ENCODE measurements at places on chromosomes 1 and 21.

DNA sequence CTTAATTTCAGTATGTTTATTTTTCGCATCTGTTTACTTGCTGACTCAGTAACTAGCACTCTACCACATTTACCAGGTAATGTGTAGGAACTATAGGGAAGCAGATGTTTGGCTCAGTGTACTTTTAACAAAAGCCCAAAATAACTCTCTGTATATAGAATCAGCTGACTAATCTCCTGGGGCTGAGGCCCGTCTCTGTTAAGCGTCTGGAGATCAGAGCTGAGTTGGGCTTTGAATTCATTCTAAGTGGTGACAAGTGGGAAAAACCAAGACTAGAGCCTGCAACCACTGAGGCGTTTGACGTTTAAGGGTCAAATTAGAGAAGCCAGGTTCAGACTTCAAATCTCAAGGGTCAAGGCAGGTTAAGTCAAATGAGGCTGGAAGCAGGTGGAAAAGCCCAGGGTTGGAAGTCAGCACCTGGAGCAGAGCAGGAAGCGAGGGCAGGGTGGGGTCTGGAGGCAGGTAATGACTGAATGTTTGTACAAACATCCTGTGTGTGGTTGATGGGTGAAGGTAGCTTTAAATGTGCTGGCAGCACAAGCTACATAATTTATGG lies 56.8 kb upstream of the LYST start:
- DNase-seq: no peak

DNA sequence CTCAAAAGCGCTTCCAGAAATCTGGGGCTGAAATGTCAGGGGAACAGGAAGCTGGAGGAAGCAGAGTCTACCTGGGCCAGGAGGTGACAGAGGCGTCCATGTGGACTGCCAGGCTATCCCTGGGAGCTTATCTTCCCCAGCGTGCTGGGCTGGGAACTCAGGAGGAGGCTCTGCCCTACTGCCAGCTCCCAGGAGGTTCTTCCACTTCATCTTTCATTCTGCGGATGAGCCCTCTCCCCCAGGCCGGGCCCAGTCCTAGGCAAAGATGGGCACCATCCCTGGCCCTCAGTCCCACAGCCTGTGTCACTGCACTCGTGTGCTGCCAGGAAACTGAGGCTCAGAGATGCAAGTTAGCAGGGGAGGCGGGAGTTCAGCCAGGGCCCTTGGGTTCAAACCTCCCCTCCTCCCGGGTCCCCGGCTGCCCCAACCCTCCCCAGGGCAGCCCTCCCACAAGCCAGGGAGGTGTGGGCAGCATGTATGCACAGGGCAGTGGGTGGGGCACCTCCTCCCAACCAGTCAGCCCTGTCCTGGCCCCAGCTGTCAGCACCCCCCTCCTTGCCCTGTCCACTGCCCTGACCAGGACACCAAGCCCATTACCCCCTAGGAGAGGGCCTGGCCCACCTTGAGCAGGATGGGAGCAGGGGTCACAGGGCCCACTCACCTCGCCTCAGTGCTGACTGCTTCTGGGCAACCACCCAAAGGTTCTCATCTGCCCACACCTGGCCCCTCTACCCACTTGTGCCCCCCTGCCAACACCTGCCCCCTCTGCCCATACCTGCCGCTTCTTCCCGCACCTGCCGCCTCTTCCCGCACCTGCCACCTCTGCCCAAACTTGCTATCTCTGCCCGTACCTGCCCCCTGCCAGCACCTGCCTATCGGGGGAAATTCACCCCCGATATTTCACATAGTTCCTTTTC lies 226.0 kb downstream of the NPHP4 start:
- no peak for DNase-seq

DNA sequence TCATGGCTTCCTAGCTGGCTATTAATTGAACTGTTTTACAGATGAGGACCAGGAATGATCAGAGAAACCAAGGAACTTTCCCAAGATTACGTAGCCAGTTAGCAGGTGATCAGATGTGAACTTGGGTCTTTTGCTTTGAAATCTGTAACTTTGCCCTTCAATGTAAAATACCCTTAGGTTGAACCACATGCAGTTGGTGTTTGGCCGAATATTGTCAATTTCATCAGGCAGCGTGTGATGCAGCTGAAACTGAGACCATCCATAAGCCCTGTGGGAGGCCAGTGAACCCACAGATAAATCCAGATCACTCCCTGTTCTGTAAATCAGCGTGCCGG lies 150.8 kb downstream of the ETS2 start:
- no peak for DNase-seq

DNA sequence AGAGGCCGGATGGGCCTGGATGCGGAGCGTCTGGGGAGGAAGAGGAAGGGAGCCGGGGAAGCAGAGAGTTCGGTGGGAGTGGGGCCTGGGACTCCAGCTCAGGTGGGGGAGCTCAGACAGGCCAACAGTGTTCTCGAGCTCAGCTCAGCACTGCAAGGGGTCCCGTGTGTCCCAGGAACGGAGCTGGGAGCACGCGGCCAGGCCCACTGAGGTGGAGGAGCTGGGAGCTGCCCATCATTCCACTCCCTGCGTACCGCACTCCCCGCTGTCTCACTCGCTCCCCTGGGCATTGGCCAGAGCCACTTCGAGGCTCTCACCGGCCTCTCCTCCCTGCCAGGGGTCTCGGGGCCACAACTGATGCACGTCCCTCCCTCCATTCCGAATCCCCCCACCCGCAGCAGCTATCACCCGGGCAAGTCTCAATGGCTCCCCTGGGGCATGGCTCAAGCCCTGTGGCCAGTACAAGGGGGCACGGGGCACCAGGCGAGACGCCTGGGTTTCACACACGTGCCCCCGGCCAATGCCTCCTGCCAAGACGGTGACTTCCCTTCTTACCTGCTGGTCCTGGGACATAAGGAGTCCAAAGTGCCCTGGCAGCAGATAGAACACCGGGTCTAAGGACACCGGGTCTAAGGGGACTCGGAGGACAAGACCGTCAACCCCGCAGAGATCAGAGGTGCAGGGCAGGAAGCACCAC lies 30.3 kb upstream of the COL6A2 start:
- DNase-seq: no peak

DNA sequence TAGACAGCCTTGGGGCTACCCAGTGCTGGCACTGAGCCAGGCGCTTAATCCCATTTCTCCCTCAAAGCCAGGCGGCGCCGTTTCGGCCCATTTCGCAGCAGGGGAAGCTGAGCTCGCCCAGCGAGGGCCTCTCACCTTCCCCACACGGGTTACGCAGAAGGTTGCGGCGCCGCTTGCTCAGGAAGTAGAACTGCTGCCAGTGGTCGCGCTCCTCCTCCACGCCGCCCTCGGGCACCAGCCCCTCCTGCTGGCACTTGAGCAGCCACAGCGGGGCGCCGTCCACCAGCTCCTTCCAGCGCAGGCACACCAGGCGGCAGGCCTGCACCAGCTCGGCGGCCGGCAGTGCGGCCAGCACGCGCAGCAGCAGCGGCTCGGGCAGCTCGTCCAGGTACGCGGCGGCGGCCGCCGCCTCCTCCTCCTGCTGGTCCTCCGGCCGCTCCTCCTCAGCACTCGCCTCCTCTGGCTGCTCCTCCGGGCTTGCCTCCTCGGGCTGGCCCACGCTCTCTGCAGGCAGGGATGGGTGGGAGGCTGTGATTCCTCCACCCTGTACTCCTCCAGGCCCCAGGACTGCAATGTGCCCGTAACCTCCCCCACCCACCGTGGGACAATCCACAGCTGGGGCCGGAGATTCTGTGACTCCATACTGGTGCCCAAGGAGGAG lies 3.8 kb downstream of the FBXO2 start:
- peak; percentile 80 for DNase-seq

DNA sequence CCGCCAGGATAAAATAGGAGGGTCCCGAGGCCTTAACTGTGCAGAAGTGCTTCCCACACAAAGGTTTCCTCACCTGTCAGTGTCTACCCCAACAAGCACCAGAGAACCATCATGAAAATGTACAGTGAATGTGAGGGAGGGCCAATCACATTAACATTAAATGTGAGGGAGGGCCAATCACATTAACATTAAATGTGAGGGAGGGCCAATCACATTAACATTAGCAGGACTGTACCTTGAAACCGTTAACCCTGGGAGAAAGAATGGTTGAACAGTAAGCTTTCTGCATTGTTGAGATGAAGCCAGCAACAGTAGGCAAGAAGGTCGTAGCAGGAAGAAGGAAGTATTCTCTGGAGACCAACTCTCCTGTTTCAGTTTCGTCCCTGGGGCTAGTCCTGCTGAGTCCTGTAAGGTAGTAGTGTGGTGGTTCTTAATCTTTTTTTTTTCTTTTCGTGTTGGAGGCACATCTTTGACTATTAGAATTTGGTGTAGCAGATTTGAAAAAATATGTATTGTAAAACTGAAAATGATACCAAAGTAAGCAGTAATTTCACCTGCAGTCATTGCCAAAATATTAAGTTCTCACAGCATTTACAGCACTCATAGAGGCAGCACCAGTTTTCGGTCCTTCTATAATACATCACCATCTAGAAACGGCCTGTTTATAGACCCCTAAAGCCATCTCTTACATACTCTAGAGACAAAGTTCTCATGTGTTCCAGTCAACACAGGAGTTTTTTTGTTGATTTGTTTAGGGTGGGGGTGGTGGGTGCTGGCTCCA lies 98.6 kb upstream of the PPP2R5A start:
- no peak for DNase-seq

DNA sequence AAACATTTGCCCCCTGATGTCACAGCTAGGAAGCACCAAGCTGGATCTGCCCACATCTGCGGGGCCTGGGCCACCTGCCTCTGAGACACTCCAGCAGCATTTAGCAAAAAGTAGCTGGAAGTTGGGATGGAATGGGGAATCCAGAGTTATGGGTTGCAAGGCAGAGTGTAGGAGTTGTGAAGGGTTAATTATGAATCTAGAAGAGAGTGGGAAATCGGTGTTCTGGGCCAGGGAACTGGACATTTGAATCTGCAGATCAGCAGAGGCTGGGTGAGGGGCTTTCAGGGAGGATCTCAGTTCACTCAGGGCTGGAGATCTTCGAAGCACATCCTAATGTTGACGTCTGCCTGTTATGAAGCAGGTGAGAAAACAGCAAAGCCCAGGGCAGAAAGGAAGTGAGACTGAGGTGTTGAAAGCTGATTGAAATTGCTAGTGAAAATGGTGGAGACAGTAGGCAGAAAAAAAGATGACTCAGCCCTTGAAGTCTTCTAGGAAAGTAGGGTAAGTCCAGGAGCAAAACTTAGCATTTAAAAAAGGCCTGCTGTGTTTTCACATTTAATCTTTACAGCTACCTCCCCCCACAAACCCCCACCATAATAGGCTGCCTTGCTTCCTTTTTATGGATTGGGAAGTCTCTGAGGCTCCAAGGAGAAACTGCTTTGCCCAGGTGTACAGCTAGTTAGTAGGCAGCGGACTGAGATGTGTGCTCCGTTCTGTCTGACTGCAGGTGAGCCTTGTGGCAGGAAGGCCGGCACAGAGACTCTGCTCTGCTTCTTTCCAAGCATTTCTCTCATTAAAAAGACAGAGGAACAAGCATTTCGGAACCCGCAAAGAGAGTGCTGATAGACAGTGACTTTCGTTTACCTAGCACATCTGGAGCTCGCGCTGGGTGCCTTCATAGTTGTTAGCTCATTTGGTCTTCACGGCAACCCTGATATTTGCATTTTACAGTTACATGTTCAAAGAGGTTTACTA lies 7.2 kb downstream of the VANGL1 start:
- DNase-seq: peak; percentile 20

GRCh38 chr21:42209801-42210479 lies 9.0 kb upstream of the ABCG1 start:
- no peak for DNase-seq

GRCh38 chr1:235971571-235972310 lies 93.1 kb downstream of the NID1 start:
- peak; percentile 90 for DNase-seq

GRCh38 chr1:20112279-20113000 lies 6.9 kb downstream of the PLA2G2D start:
- no peak for DNase-seq

DNA sequence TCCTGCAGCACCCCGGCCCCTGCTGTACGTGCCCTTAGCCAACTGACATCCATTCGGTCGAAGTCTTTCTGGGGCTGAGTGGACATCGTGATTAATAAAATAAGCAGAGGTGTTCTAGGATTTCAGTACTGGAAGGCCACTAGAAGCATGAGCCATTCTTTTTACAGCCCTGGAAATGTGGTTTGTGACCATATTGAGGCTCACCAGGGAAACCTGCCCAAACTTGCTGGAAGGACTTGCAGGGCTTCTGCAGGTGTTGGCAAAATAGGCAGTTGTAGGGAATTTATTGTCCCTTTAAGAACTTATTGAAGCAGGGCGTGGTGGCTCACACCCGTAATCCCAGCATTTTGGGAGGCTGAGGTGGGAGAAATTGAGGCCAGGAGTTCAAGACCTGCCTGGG lies 80.8 kb downstream of the DOP1B start:
- no peak for DNase-seq

GRCh38 chr1:219283541-219283940 lies 109.9 kb downstream of the LYPLAL1 start:
- DNase-seq: no peak

GRCh38 chr1:165641231-165641987 lies 10.4 kb downstream of the MGST3 start:
- no peak for DNase-seq

GRCh38 chr21:16619281-16619680 lies 889.5 kb downstream of the USP25 start:
- DNase-seq: no peak

DNA sequence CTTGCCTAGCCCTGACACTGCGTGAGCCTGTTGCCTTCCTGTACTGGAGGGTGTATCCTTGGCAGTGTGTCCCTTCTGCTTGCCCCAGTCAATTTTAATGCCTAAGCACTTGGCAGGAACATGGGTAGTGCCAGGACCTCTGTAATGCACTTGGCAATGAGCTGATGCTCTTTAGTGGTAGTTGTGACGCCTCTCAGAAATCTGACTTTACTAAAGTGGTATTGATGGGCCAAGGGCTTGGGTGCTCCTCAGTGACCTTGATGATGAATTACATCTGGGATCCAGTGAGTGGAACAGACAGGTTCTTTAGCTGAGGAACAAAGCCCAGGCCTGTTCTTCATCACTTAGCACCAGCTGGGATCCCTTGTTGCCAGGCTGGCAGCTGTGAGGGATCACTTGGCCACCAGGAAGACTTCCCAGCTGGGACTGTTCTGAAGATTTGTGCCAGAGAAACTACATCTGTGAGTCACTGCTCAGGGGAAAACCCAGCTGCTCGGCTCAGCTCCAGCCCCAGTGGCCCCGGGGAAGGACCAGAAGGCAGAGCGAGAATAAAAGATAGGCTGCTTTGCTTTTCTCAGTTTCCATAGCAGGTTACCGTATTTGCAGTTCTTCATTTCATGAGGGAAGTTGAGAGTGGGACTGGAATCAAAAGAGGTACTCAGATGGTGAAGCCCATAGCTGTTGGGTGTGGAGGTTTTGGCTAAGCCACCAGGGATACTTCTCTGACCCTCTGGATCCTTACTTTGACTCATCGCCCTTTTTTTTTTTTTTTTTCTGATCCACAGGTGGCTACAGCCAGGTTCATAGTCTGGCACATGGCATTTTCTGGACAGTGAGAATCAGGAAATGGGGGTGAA lies 28.5 kb upstream of the KCNA2 start:
- peak; percentile 81 for DNase-seq

- no peak for DNase-seq
These were observed 242.6 kb upstream of the C1orf105 start for GRCh38 chr1:172177849-172178248.

DNA sequence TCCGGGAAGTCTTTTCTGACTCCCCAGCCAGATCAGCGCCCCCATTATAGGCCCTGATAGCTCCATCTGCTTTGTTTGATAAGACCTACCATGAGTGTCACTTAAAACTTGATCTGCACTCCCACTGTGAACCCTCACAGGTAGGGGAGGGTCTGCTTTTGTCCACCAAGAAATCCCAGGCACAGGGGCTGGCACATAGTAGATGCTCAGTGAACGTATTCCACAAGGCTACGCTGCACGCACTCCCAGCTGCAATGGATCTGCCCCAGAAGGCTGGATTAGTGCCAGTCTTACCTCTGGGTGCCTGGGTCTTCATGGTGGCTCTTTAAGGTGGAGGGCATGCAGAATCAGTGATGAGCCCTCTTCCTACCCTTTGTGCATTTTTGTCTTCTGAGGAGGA lies 447.1 kb downstream of the PTPRU start:
- no peak for DNase-seq
